Skin of body (tissue), 3 donors: ENCODE measurements at places on chromosomes 3 and 15. TPM values are rescaled to one million over a fixed set of nuclear protein-coding genes. Genes with fewer than 3 reads are reported as not detected.

DNA sequence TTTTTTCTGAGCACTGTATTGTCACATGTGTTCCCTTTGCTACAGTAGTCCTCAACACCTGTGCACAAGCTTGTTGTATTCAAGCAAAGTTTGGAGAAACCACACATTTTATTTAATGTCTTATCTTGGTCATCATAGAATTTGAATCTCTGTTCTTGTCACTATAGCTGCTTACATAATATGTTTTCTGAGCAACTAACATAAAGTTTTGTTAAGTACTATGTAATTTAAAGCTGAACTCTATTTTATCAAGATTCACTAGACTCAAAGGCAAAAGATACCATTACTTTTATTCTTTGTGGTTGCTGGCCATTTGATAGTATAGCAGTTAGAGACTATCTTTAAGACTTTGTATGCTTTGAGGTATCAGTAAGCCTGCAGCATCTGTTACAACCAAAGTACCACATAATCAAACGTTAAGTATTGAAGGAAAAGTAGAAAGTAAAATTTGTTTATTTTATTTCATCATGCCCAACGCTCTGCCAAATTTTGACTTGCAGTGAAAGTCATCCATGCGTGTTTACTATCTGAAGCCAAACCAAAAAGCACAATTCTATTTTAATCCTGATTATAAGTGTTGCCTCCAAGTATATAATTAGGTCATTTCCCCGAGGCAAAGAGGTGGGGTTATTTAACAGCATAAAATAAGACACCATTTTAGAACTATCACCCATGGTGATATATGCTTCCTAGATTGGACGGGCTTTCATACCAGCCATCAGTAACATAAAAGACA is 10.3 kb upstream of the ABHD10 start:
- DNase-seq, result no peak

SEMA7A gene
- total RNA-seq, result 11.7 TPM

DNA sequence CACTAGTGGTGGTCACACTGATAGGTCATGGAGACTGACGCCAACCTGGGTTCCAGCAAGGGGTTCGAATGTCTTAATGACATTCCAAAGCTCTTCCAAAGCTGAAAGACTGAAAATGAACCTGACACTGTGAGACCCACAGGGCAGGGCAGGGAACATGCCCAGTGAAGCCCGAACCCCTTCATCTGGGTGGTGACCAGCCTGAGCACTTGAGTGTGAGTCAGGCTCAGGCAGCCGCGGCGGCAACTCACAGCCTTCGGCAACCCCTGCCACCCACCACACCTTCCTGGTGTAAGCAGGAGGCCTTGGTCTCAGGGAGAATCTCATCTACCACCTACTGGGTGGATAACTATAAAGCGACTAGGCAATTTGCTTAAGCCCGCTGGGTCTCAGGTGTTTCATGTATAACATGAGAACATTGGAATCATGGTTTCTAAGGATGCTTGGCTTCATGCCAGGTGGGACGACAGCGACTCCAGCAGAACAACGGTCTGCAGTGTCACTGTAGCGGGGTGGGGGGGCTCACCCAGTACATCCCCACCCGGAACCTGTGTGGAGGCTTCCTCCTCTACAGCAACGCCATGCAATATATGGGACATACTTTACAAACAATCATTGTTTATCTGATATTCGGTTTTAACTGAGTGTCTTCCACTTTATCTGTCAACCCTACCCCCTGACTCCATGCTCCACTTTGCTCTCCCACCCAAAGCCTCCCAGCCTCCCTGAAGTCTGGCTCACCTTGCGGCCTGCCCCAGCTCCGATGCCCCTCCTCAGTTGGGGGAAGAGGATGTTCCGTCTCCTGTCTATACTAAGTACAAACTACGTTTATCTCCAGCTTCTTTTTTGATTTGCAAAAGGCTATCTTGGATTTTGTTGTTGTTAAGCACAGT is 125.0 kb upstream of the MEF2A start:
- no peak for DNase-seq

MKRN3 gene
- 0.89 TPM for total RNA-seq

- DNase-seq, result no peak
These were observed 307.1 kb downstream of the TLE3 start for GRCh38 chr15:69790632-69791031.

DNA sequence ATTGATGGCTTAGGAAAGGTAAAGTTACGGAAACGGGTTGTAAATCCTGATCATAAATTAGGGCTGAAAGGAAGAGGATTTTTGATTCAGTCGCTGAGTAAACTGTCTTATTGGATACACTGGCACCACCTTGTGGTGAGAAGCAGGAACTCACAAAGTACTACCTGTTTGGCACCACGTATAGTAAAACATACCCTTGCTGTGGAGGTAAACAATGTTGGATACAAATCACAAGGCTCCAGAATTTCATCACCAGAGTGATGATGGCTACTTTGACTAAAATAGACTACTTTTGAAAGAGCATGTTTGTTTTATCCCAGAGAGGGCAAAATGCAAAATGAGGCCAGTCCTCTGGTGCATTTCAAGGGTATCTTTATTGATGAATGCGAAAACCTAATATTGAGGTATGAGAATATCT is 216.9 kb downstream of the IGSF11 start:
- peak; percentile 0 for DNase-seq

DNA sequence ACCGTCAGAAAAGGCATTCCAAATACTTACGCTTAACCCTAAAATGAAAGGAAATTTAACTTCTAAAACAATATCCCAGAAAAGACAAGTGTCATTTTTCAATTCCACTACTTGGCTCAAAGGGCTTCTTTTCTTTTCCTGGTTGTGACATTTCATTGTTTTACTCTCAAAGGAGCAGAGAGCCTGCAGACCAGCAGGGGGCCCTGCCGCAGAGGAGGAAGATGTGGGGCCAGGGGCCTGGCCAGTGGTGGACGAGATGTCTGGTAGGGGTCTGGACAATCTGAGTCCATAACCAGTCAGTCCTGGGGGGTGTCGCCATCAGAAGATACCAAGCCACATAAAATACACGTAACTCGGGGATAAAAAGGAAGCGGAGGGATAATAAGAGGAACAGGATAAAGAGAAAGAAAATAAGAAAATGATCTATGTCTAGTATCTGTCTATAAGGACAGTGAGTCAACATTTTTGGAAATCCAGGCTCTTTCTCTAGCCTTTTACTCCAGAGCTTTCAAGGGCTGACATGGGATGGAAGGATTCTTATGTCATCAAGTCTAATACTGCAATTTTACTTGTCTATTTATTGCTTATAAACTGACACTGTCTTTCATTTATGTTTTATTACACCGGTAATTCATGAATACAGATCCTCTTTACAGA is 54.2 kb upstream of the ARHGEF3 start:
- no peak for DNase-seq

DNA sequence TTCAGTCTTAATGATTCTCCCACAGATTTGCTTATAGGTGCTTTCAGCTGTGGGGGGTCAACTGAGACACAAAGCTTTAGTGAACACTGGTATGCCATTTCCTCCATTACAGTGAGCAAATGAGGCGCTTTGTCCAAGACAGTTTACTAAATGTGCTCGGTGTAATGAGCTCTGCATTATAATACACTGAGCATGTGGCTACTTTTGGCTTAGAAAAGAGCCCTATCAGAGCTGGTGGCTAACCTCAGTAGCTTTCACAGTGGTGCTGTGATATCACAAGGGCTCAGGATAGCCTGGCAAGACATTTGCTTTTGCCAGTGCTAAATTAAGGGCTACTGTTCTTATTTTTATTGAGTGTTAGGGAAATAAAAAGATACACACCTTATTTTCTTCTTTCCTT is 749.7 kb upstream of the ARPP21 start:
- no peak for DNase-seq

- peak; percentile 47 for DNase-seq
These were observed 122.7 kb downstream of the PLD1 start for GRCh38 chr3:171687581-171687980.

GRCh38 chr15:65653801-65654521 is 32.2 kb downstream of the SLC24A1 start:
- no peak for DNase-seq

DNA sequence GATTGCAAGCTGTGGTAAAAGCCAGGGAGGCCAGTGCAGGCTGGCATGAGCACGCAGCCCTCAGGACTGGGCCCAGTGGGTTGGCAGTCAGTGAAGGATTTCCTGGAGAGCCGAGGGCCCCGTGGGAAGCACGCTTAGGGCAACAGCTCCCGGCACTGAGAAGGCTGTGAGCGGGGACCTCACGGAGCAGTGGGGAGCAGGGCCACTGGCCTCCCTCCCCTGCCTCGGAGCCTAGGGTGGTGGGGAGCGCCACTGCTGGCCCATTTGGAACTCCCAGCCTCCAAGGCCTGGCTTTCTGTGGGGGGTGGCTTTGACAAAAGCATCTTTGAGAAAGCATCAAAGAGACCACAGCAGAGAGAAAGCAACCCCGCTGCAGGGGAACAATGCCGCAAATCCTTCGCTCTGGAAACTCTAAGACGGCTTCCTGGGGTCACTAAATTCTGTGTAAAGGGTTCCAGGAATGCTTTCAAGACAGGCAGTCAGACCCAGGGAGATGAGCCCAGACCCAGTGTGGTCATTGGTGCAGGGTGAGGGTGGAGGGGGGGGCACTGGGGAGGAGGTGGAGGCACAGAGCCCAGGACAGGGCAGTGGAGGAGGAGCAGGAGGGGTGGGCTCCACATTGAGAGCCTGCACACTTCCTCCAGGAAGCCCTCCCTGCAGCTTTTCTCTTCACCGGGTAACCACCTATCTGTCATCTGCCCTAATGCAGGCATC is 9.5 kb upstream of the APBA2 start:
- no peak for DNase-seq

- DNase-seq, result peak; percentile 86
These were observed 26.3 kb upstream of the MNS1 start for GRCh38 chr15:56491110-56491722.

DNA sequence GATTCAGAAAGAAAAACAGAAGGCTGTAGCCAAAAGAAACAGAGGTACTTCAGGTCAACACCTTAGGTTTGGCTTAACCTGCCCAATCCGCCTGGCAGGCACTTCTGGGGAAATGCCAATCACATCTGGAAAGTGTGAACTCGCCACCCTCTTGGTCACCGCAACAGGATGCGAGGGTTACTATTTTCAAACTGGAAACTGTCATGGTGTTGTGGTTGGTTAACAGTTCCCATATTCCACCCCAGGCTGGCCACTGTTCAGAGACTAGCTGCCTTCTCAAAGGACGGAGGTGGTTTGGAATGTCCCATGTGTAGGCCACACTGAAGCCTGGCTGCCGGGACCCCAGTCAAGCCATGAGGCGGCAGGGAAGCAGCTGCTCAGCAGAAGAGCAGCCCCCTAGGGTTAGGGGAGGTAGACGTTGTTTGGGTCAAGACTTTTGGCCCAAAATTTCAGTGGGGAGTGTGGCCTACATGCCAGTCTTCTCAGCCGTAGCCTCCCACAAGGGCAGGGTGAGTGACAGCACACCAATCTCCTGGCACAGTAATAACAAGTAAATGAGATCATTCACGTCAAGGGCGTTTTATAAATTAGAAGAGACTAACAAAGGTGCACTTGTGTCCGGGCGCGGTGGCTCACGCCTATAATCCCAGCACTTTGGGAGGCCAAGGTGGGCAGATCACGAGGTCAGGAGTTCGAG is 54.6 kb downstream of the UMPS start:
- DNase-seq, result no peak

DNA sequence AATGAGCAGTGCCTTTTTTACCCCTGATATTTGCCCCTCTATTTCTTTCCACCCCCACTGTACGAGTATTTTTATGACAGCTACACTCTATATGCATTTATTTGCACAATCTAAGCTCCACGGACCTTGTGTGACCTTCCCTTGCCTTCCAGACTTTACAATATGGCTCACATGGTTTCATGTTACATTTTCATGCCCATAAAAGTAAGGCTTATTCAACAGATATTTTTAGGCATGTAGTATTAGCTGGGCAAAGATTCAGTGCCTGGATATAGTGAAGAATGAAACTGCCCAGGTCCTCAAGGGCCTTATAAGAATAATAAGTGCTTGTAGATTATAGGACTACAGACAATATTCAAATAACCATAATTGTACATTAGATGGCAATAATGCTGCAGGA is 481.9 kb upstream of the CNTN4 start:
- no peak for DNase-seq

GRCh38 chr3:13043656-13044055 is 29.6 kb downstream of the IQSEC1 start:
- no peak for DNase-seq

DNA sequence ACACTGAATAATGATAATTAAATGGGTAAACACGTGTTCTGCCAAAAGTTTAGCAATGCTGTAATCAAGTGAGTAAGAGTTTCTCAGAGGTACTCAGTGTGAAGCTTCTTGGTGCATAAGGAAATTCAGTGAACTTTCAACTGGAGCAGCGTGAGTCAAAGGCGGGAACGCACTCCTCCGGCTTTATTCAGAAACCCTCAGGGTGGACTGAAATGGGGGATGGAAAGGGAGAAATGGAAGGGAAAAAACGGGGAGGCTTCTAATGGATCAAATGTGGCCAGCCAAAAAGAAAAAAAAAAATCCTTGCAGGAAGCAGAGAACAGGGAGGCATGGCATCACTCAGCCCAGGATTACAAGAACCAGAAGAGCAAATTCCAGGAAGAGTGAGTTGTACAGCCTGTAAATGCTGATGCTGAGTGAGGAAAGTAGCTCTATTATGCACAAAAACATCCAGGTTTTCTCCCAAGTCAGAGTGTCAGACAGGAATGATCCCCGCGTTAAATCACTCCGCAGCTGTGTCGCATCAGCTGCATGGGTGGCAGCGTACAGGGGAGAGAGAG is 85.3 kb downstream of the ASB7 start:
- peak; percentile 20 for DNase-seq

- no peak for DNase-seq
These were observed 187.3 kb upstream of the ZNF385D start for GRCh38 chr3:21938267-21938681.

CRYGS gene
- total RNA-seq, result 0.99 TPM

C3orf18 gene
- total RNA-seq, result 7.2 TPM

GLDN gene
- 14.4 TPM for total RNA-seq

GRCh38 chr15:62927196-62927595 is 115.4 kb upstream of the TPM1 start:
- DNase-seq, result no peak

DNA sequence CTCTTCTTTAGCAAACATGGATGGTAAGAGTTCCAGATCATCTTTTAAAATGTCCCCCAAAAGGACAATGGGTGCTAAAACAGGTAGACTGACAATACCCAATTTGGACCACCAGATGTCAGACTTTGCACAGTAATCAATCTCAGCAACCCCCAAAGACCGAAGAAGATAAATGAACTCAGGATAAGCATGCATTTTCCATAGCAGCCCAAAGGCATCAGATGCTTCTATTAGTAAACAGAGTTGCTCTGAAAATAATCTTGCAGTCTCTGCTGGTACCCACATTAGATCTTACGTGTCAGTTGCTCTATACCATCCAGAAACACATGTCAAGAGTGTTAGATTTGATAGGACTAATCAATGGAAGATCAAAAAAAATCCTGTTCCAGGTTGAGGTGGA is 20.6 kb downstream of the MYH15 start:
- DNase-seq, result peak; percentile 46

DNA sequence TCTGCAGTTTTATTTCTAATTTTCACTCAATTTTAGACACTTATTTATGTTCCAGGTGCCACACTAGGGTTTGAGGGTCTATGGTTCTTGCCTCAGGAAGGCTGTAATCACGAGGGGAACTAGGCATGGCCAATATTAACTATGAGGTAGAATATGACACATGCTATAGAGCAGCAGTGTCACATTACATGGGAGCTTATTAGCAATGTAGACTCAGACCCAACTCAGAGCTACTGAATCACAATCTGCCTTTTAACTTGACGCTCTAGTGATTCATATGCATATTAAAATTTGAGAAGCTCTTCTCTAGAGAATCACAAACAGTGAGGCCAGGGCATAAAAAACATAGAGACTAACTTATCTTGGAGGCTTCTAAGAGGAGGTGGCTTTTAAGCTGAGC is 32.8 kb upstream of the MRPL3 start:
- DNase-seq, result no peak

- no peak for DNase-seq
These were observed 202.2 kb downstream of the TIGIT start for GRCh38 chr3:114496021-114496434.
